ENCODE measurements at places on chromosomes 5 and 9. TPM values are rescaled to one million over a fixed set of nuclear protein-coding genes. Genes with fewer than 3 reads are reported as not detected.
A peak's percentile ranks its signal among the peaks of the same experiment; 100 is the strongest.

DNA sequence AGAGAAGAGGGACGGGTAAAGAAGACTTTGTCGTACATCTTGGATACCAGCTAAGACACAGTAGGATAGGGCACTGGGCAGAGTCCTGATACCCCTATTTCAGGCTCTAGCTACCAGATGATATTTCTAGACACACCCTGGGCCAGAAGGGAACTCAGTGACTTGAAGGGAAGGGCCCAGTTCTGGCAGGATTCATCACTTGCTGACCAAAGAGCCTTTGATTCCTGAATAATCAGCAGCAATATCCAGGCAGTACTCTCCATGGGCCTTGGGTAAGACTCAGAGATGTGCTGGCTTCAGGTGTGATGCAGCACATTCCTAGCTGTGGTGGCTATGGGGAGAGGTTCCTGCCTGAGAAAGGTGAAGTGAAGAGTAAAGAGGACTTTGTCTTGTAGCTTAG, 40.7 kb downstream of the TPD52L3 start:
- DNase-seq: no peak

GRCh38 chr5:53882006-53882675, 321.7 kb downstream of the NDUFS4 start:
- no peak for DNase-seq

DNA sequence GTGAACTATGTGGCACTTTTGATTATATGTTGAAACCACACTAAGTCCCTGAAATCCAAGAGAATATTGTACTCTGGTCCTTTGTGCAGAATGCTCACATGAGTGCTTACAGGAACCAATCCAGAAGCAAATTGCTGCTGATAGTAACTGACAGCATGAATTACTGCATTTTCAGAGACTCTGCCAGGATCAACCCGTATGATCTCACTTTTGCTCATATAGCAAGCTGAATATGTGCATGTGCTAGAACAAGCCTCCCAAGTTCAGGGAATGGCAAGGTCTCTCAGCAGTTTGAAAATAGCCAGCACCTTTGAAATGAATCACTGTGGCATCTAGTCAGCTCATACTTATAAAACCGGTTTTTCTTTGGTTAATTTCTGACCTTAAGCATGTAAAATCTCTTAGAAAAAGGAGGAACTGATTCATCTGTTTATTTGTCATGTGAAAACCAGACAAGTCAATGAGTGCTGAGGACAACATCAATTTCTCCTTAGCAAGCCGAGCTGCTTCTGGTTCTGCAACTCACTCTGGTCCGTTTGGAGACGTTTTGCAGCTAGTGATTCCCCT, 215.7 kb upstream of the ELL2 start:
- DNase-seq: peak; percentile 38

GRCh38 chr9:123322273-123323195, 33.5 kb upstream of the CRB2 start:
- no peak for DNase-seq

DNA sequence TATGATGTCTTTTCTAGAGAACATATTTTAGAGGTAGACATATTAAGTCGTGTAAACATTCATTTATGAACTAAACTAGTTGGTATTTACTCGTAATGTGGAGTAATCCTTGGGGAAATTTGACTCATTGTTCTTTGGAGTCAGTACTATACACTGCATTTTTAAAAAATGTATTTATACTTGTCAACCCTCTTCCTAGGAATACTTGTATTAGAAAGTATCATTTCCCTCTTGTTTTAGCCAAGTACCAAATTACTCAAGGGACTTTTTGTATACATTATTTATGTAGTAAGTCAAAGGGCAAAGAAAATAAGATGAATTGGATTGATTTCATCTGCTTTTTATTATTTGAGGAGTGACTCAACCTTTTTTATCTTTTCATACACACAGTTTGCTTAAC, 248.1 kb upstream of the IZUMO3 start:
- DNase-seq: peak; percentile 72

DNA sequence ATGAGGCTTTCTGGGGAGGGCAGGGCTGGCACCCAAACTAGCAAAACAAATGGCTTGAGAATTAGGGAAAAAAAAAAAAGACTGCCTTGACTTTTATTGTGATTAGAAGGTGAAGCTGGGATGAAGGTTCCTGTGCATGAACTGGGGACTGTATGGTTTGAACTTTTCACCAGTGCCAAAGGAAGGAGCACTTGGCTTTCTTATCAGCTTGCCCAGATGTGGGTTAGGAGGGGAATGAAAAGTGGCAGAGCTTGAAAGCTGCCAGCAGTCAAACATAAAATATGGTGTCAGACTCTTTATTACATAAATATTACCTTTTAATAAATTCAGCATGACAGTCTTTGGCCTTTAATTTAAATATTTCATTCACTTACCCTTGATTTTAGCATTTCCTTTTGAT, 182.5 kb downstream of the PSAT1 start:
- no peak for DNase-seq

DNA sequence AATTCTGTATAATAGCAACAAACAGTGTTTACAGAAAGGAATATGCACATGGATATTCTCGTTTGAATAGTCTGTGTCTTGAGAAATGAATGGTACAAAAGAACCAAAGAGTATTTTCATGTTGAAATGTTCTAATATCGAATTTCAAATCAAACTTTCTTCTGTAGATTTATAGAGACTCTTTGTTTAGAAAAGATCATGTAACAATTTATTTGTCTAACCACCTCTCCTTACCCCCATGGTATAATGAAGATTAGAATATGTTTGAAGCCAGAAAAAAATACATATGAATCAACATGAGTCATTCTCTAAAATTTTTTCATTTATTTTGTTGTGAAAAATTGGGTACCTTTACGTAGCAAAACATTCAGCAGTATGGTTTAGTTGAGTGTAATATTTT, 285.6 kb downstream of the PRR16 start:
- DNase-seq: no peak

DNA sequence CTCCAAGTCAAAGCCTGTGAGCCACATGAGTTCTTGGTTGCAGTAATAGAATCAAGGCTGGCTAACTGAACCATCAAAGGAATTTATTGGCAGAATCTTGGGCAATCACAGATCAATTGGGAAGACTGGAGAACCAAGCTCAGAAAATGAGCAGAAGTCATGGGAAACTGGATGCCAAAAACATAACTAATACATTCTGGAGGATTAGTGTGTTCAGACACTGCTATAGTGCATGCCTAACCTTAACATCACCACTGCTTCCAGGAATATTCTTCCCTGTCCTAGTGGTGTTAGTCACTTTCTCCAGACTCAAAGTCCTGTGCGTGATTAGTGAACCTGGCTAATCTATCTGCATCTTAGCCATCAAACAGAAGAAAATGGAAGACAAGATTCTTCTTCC, 843.7 kb downstream of the EFNA5 start:
- no peak for DNase-seq

- DNase-seq: no peak
These were observed 49.5 kb upstream of the SUSD1 start for GRCh38 chr9:112224401-112225289.

- no peak for DNase-seq
These were observed 43.3 kb upstream of the SLCO6A1 start for GRCh38 chr5:102542057-102542456.

- no peak for DNase-seq
These were observed 193.4 kb upstream of the GAS1 start for GRCh38 chr9:87140605-87141109.

DNA sequence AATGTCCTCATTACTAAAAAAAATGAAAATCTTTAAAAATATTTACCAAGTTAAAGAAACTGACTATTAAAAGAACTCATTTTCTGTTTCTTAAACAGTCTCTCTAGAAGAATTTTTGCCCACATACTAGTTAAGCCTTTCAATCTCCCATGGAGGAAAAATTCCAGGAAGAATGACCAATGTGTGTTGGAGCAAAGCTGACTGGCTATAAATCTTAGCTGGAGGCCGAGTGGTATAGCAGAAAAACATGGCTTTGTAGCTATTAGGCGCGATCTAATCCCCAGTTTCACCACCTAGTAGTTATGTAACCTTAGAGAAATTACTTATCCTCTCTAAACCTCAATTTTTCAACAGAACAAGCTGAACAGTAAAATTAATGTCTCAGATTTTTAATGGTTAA, 135.5 kb upstream of the PRLR start:
- no peak for DNase-seq

DNA sequence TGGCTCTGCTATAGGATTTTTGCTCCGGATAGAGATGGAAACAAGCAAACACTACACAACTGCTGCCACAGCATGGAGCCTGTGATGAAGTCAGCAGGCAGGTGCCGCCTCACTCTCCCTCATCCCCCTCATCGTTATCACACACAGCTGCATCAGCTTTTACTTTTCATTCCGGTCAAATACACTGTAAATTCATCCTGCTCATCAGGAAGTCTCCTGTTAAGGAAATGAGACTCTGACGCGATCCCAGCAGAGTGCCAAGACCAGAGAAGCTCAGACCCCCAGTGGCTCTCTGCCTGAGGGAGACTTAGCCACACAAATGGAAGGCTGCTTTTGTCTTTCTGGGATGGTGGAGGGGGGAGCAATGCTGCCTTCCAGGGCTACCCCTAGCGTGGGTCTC, 270.2 kb downstream of the ELAVL2 start:
- DNase-seq: no peak

GRCh38 chr9:100445161-100445902, 18.4 kb downstream of the MSANTD3 start:
- no peak for DNase-seq

DNA sequence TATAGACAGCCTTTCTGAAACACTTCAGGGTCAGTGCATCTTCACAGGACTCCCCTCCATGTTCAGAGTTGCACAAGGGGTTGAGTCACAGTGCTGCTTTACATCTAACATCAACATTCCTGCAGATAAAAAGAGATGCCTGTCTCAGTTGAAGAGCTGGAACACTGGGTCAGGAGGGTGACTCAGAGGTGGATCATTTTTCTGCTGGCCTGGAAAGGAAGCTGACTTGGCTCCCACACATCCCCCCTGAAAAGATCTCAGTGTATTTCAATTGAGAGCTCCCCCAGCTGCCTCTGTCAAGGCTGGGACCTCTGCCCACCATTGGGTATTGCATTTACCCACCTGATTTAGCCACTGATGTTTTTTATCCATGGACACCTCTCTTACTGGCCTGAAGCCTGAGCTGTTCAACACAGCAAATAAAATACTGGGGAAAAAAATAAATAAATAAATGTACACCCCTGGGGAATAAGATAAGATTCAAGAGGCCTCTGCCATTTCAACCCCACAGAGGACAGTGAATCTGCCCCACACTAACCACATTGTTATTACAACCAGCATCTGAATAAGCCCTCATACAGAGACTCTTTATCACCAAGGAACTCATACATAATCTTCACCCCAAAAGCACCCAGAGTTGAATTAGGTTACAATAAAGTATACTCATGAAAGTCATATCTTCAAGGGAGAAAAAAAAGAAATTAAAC, 716.4 kb downstream of the SEMA5A start:
- DNase-seq: no peak

- no peak for DNase-seq
These were observed 9.3 kb upstream of the KIF4B start for GRCh38 chr5:155004138-155004744.

DNA sequence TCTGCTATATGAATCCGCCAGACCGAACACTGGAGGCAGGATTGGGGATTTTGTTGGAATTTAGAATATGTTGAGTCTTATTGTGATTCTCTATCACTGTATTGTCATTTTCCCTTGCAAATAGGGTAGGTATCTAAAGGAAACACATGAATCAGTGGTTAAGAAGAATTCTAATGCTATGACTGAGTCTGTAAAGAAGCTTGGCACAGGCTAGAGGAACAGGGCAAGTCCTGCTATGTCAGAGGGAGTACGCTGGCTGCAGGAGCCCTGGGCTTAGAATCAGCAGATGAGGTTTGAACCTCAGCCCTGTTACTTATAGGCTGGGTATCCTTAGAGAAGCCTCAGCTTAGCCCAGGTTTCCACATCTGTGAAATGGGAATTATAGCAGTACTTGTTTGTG, 198.1 kb downstream of the NR3C1 start:
- DNase-seq: no peak

DNA sequence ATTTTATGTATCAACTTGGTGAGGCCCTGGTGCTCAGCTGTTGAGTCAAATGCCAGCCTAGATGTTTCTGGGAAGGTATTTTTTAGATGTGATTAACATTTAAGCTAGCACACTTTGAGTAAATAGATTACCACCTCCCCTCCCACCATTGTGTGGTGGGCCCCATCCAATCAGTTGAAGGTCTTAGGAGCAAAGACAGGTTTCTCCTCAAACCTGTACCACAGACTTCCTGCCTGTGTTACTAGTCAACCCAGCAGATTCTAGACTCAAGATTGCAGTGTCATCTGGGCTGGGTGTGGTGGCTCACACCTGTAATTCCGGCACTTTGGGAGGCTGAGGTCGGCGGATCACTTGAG, 33.8 kb downstream of the MRPL36 start:
- DNase-seq: no peak

- no peak for DNase-seq
These were observed 105.5 kb downstream of the PLPP1 start for GRCh38 chr5:55429221-55429612.

DNA sequence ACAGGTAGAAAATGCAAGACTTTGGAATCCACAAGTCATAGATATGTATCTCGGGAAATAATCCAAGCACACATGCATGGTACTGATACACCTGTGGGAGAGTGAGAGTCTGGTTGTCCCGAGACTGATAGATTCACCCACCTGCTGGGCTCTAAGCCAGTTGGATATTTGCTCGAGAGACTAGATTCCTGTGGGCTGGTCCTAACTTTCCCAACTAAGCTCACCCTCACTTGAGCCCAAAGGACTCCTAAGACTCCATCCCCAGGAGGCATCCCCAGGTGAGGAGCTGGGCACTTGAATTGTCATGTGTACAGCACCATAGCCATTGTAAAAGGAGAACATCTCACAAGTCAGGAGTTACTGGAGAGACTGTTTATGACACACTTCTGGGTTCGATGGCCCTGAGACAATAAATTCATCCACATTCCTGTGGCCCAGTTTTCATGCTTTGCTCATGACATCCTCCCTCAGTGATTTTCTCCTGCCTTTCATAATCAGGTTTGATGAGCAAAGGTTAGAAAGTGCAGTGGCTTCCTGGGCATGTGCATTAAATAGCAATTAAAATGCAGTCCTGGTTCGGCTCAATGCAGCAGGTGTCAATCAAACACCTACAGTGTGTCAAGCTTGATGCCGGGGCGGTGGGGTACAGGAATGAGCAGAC, 18.1 kb downstream of the SLC1A1 start:
- DNase-seq: no peak

DNA sequence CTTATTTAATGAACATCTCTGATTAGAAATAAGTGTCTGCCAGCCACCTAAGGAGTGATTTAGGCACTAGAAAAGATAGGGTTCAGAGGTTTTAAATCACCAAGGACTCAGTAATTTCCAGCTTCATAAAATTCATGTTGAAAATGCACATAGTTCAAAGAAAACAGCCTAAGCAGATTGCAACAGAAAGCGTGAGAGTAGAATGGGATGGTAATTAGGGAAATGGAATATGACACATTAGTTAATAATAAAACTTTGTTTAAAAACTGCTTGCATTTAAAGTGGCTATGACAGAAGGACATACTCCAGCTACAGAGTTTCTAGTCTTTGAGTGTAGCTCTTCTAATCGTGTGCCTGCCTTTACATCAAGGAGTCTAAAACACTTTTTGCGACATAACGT, 490.8 kb downstream of the TLE4 start:
- DNase-seq: no peak

- DNase-seq: no peak
These were observed 493.5 kb upstream of the WWC1 start for GRCh38 chr5:167797933-167798332.

- peak; percentile 13 for DNase-seq
These were observed 377.3 kb downstream of the KIAA0825 start for GRCh38 chr5:94240993-94241651.

Gene FEM1C
- total RNA-seq: 32.7 TPM

Gene LRRC26
- not detected for total RNA-seq

Gene FRRS1L
- 1.5 TPM for total RNA-seq

Gene ANKDD1B
- total RNA-seq: 1.6 TPM

Gene C5orf34
- total RNA-seq: 5.1 TPM

Gene FOXD4L3
- not detected for total RNA-seq

Gene JAKMIP2
- total RNA-seq: 0.49 TPM

All from skin of body (tissue), 3 donors.